ENCODE measurements at places on chromosomes 1 and 21. TPM values are rescaled to one million over a fixed set of nuclear protein-coding genes. Genes with fewer than 3 reads are reported as not detected.

Gene DONSON
- polyA plus RNA-seq = 42.4 TPM

Gene TEX38
- polyA plus RNA-seq = 0.86 TPM

Gene PLA2G2A
- 0.60 TPM for polyA plus RNA-seq

Gene LORICRIN
- not detected for polyA plus RNA-seq

Gene RHD
- 2.5 TPM for polyA plus RNA-seq

Gene ARHGEF16
- 10.0 TPM for polyA plus RNA-seq

Gene MPL
- polyA plus RNA-seq = 0.99 TPM

Gene FAM110D
- 1.8 TPM for polyA plus RNA-seq

Gene SMG7
- 55.4 TPM for polyA plus RNA-seq

Gene LENEP
- polyA plus RNA-seq = 0.66 TPM

Gene KCNJ15
- polyA plus RNA-seq = 73.6 TPM

Gene FBXO42
- polyA plus RNA-seq = 23.5 TPM

Gene ACBD3
- polyA plus RNA-seq = 53.1 TPM

Gene OR2M3
- 0.03 TPM for polyA plus RNA-seq

Gene CYP4B1
- polyA plus RNA-seq = 2.9 TPM

Gene MEF2D
- polyA plus RNA-seq = 38.1 TPM

Gene CLCNKA
- polyA plus RNA-seq = 0.54 TPM

Gene PDPN
- 49.5 TPM for polyA plus RNA-seq

Gene UQCRHL
- 1.8 TPM for polyA plus RNA-seq

Gene KCNA2
- 0.85 TPM for polyA plus RNA-seq

Gene RABGGTB
- polyA plus RNA-seq = 101 TPM

Gene APOBEC4
- polyA plus RNA-seq = 2.1 TPM

Gene OR2M4
- 0.04 TPM for polyA plus RNA-seq

Gene SPRR3
- polyA plus RNA-seq = not detected

Gene HCRTR1
- 0.09 TPM for polyA plus RNA-seq

Gene AADACL4
- polyA plus RNA-seq = 0.15 TPM

Gene TSPAN1
- 2.0 TPM for polyA plus RNA-seq

Gene BSND
- polyA plus RNA-seq = 0.04 TPM

Gene NPR1
- 20.5 TPM for polyA plus RNA-seq

Gene F5
- polyA plus RNA-seq = 0.26 TPM

Gene DDAH1
- 85.2 TPM for polyA plus RNA-seq

Gene ECM1
- 4.1 TPM for polyA plus RNA-seq

Measured in right lung (tissue), 10 donors.